ENCODE measurements at places on chromosomes 1 and 21. TPM values are rescaled to one million over a fixed set of nuclear protein-coding genes. Genes with fewer than 3 reads are reported as not detected.

TNFSF18 gene
- total RNA-seq, result 0.06 TPM

PLEKHN1 gene
- total RNA-seq, result 0.25 TPM

FRRS1 gene
- total RNA-seq, result 37.1 TPM

CYP4A11 gene
- 0.13 TPM for total RNA-seq

LYPD8 gene
- total RNA-seq, result not detected

LIN28A gene
- total RNA-seq, result not detected

AADACL4 gene
- not detected for total RNA-seq

TEKT2 gene
- total RNA-seq, result not detected

PCAT6 gene
- total RNA-seq, result not detected

FCAMR gene
- total RNA-seq, result not detected

SPRR4 gene
- not detected for total RNA-seq

PDC gene
- total RNA-seq, result 0.06 TPM

RPL11 gene
- total RNA-seq, result 1,392 TPM

AMIGO1 gene
- 0.81 TPM for total RNA-seq

NUF2 gene
- 9.7 TPM for total RNA-seq

AVPR1B gene
- not detected for total RNA-seq

SLC9C2 gene
- total RNA-seq, result not detected

GNG4 gene
- not detected for total RNA-seq

ANGPTL3 gene
- total RNA-seq, result not detected

FCGR3B gene
- 0.26 TPM for total RNA-seq

DCST1 gene
- total RNA-seq, result not detected

RPTN gene
- not detected for total RNA-seq

SH3BP5L gene
- total RNA-seq, result 25.8 TPM

E2F2 gene
- total RNA-seq, result 0.93 TPM

GSTM1 gene
- total RNA-seq, result 11.4 TPM

C1orf94 gene
- total RNA-seq, result 0.06 TPM

ADAM30 gene
- not detected for total RNA-seq

CNIH3 gene
- 4.9 TPM for total RNA-seq

MARK1 gene
- 1.3 TPM for total RNA-seq

AADACL3 gene
- total RNA-seq, result not detected

IGFN1 gene
- under 0.01 TPM for total RNA-seq

APCS gene
- total RNA-seq, result not detected

FNDC10 gene
- total RNA-seq, result 0.87 TPM

TRIM45 gene
- total RNA-seq, result 1.2 TPM

OR2L8 gene
- not detected for total RNA-seq

ELAVL4 gene
- total RNA-seq, result not detected

CFH gene
- 285 TPM for total RNA-seq

IGSF3 gene
- total RNA-seq, result 0.53 TPM

OR2T11 gene
- not detected for total RNA-seq

PPM1J gene
- total RNA-seq, result 0.53 TPM

AMPD1 gene
- not detected for total RNA-seq

CCDC30 gene
- 2.8 TPM for total RNA-seq

TNFRSF9 gene
- 0.06 TPM for total RNA-seq

MROH9 gene
- 0.06 TPM for total RNA-seq

ADGRB2 gene
- total RNA-seq, result 4.0 TPM

Data from aortic smooth muscle cell (primary cell).